Fibroblast of the aortic adventitia (primary cell): ENCODE measurements at places on chromosomes 3 and 15.

DNA sequence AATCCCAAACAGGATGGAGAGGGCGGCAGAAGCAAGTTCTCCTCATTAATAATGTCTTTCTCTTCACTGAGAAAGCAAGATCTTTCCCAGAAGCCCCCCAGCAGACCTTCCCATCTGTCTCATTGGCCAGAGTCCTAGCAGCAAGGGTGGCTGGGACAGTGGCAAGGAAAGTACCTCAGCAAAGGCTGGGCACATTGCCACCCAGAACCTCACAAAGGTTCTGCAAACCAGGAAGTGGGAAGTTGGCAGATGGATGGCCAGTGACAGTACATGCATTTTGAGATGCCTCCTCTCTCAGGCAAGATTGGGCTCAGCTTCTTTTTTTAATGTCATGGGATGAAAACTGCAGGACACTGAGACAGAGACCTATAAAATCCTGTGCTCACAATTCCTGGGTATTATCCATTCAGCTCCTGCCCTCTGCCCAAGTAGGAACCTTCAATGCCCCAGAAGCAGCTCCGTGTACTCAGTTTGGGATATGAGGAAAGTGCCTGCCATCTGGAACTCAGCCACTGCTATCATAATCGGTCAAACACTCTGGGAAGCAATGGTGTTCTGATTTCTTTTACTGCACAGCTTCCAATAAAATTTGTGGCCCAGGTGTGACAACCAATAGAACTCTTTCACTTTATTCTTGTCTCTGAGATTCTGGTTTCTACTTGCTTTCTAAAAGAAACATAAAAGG lies 25.5 kb downstream of the DPH3 start:
- DNase-seq: peak; percentile 50

GRCh38 chr15:48400086-48400485 lies 68.9 kb downstream of the DUT start:
- DNase-seq: peak; percentile 86

DNA sequence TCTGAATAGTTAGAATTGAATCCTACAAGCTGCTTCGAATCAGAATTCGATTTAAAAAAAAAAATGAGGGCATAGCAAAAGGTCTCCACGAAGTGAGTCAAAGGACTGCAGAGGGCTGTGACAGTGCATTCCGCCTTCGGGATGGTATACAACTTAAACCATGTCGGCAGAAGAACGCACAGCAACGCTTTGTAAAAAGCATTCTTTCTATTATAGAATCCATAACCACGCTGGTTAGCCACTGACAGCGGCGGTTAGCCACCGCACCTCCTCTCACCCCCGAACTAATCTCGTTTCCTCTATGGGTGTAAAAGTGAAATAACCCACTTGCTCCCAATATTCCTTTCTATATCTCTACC lies 664 bp upstream of the PIK3CA start:
- no peak for DNase-seq

DNA sequence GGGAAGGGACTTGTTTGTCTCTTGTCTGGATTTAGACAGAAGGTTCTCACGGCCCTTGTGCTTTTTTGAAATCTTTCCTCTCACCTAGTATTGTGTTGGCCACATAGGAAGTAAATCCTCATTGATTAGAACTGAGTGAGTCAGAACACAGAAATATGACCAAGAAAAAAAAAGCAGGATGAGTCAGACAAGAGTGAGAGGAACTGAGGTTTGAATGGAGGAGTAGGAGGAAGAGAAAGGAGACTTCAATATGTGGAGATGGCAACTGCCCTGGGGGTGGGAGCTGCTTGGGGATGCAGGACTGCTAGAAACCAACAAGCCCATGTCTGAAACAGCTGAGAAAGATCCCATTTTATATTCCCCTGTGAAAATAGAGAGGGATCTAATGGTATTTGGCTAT lies 194.1 kb upstream of the ZBTB20 start:
- DNase-seq: peak; percentile 71

- DNase-seq: no peak
These were observed 3.4 kb upstream of the RPS27L start for GRCh38 chr15:63160638-63161037.

GRCh38 chr3:195929452-195929851 lies 21.1 kb upstream of the TNK2 start:
- no peak for DNase-seq

DNA sequence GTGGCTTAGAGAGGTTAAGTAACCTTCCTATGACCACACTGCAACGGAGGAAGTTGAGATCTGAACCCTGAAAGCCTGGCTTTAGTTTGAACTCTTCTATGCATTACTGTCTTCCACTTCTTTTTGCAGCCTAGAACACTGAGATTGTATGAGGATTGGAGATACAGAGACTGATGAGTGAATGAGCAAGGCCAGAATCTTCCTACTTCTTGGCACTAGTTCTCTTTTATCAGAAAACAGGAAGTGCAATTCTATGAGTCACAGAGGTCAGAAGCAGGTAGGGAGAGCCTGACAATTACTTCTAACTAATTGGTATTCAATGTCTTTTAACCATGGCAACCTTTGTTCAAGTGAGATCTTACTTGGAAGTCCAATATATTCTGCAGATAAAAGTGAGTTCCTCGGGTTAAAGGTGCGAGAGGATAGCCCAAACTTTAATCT lies 219.0 kb downstream of the SHQ1 start:
- peak; percentile 3 for DNase-seq

DNA sequence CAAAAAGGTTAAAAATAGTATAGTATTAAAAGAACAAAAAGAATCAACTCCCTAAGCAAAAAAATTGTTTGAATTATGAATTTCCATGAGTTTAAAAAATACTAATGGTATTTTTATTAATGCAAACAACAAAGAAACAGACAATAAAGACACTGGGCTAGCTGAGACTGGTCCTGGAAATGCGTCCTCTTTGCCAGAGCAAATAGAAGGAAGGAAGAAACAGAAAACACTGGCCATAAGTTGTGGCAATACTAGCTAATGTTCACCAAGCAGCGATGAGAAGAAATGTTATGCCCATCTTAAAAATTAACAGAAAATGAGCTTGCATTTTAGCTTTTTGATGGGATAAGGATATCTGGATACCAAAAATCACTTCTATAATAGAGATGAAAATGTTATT lies 88.6 kb downstream of the TBL1XR1 start:
- DNase-seq: no peak

- peak; percentile 68 for DNase-seq
These were observed at the start of gene CRYBG3 for GRCh38 chr3:97821774-97822358. TSS of gene CRYBG3 (plus strand) at chr3:97822011. CDS start at chr3:97822207, 196 bp downstream.

- DNase-seq: peak; percentile 93
These were observed 58.8 kb downstream of the AMOTL2 start for GRCh38 chr3:134315286-134316106.

- no peak for DNase-seq
These were observed 534.5 kb upstream of the KCNMB2 start for GRCh38 chr3:178001670-178002101.

DNA sequence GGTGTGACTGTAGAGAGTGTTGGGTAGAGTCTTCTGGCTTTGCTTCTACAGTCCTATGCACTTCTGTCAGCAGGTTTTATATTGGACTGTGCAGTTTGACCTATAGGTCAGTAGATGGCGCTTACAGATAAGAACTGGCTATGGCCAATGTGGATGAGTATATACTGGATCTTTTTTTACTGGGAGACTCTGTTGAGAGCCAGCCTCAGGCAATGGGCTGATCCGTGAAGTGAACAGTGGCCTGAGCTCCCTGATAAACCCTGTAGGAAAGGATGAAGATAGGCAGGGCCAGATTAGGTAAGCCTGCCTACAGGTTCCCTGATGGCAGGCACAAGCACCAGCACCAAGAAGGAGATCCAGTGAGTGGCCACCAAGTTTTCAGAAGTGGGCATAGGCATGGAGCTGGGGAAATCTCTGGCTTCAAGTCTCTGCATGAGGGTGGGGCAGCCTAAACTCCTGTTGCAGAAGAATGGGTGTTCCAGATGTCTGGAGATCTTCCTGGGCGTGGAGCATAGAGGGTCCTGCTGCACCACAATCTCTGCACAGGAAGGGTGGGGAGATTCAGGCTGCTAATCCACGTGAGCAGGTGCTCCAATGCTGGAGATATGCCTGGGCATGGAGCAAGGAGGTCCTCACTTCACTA lies 326.0 kb upstream of the SGO1 start:
- DNase-seq: peak; percentile 80

DNA sequence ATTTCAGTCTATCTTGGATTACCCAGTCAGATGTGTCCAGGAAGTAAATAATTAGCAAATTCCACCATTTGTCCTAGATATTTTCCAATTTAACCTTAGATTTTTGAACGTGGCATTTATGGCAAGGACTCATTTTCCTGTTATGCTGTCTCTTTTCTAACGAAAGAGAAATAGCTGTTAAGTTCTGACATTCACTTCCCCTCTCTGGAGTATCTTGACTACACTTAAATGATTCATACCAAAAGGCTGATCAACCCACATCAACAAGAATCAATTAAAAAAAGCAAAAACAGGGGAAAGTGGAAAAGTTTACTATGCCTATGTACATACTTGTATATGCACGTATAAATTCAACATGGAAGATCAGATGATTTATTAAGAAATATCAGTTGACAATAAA lies 149.9 kb downstream of the FRMD5 start:
- no peak for DNase-seq

GRCh38 chr3:82834098-82834497 lies 1072.7 kb upstream of the GBE1 start:
- DNase-seq: no peak

- DNase-seq: no peak
These were observed 149.8 kb upstream of the KCNMB2 start for GRCh38 chr3:178386401-178386800.

GRCh38 chr15:62059816-62060112 lies 483 bp downstream of the VPS13C start:
- DNase-seq: peak; percentile 50

DNA sequence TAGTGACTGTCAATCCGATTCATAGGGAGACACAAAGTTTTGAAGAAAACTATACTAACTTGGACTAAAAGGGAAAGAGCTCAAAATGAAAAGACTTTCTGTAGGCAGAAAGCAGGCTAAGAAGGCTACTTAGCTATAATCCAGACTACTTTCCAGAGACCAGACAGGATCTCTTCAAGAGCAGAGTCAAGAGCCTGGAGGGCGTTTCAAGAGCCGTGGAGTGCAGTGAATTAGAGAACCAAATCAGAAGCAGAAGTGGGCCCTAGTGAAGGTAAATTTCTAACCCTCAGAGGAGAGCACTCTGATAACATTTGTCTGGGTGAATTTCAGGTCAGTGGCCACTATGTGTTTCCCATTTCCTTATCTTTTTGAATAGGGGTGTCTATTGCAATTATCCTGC lies 76.4 kb downstream of the CGGBP1 start:
- DNase-seq: no peak

DNA sequence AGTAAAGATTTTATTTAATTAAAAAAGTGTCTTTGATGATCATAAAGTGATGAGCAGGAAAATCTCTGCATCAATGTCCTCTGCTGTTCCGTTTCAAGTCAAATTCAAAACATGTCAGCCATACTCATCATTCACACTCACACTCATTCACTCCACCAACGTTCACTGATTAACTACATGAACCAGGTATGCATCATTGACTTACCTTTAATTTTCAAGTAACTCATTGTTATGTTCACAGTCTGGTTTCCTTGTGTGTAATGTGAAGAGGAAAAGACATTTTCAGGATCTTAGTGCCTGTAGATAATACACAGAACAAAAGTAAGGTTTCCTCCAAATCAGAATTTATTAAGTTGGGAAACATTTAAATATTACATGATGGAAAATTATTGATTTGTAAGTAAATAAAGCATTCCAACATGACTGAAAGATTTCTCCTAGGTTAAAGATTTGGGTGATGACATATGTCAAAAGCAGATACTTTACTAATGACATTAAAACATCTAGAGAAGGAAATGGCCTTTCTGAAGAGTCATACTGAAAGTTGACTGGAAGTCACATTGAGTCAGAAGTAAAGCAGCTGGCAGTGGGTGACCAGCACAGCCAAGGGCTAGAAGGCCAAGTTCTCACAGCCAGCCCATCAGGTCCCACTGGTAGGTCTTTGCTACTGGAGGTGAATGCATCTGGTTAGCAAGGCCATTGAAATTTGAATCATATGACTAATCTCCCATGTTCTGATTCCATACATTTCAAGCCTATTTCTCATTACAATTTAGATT lies 251.9 kb downstream of the CDIN1 start:
- DNase-seq: peak; percentile 44

- peak; percentile 90 for DNase-seq
These were observed 59.6 kb downstream of the PRTG start for GRCh38 chr15:55683376-55683775.

GRCh38 chr3:10918011-10918410 lies 74.5 kb upstream of the SLC6A1 start:
- no peak for DNase-seq

DNA sequence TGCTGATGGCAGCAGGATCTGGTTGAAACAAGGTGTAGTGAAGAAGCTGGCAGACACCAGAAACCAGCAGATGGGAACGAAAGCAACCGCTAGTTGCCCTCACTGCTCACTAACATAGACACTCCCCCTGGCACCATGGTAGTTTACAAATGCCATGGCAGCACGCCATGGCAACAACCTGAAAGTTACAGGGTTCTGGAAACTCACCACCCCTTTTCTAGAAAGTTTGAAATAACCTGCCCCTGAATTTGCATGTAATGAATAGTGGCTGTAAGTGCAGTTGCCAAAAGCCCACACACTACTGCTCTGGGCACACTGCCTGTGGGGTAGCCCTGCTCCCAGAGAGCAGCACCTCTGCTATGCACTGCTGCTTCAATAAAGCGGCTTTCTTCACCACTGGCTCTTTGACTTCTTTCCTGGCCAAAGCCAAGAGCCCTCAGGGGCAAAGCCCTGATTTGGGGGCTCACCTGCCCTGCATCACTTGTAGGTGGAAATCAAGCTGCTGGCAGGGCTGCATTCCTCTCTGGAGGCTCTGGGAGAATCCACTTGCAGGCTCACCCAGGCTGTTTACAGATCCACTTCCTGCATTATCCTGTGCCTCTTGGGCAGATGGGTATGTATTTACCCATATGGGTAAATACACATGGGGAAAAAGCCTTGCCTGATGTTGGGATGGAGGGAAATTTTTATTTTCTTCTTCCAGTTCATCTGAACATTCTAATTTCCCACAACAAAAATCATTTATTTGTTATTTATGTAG lies 2.0 kb upstream of the GP9 start:
- no peak for DNase-seq
